ENCODE measurements at places on chromosomes 2 and 18. TPM values are rescaled to one million over a fixed set of nuclear protein-coding genes. Genes with fewer than 3 reads are reported as not detected.

Gene HSBP1L1
- 24.5 TPM for polyA plus RNA-seq

Gene TDRD15
- not detected for polyA plus RNA-seq

Gene CD8B2
- polyA plus RNA-seq = 0.21 TPM

Gene CABLES1
- 82.1 TPM for polyA plus RNA-seq

Gene CFAP65
- 2.5 TPM for polyA plus RNA-seq

- DNase-seq = no peak
Observed at GRCh38 chr18:24071779-24072178, 57.2 kb downstream of the TTC39C start.

- no peak for DNase-seq
Observed at GRCh38 chr18:45303026-45303425, 312.2 kb upstream of the SLC14A2 start.

DNA sequence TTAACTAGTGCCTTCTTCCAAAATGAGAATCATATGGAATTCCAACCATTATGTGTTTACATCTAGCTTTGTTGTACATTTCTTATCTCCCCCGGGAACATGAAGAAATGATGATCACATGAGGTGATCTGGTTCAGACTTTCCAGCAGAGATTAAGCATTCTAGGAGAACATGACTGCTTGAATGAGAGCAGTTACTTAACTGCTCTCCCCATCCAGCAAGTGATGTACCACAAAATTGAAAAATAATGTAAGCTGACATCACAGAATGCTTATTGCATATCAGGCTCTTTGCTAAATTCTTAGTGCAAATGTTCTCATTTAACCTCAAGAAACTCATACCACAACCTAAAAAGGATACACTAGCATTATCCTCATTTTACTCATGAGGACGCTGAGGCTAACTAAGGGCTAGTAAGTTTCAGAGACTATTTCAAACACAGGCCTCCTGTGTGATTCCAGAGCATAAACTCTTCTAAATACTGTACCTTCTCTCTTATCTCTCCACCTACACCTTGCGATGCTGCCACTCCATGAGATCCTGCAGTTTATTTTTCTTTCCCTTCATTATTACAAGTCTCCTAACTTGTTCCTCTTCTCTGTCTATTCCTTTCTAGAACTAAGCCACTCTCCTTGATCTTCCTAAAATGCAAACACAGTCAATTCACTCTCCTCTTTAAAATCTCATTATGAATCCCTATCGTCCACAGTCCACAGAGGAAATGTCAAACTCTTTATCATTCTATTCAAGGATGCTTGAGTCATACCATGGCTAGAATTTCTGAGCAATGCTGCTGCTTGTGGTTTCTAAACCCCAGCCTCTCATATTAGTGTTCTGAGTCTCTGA lies 1224.8 kb upstream of the ZEB2 start:
- DNase-seq = no peak

DNA sequence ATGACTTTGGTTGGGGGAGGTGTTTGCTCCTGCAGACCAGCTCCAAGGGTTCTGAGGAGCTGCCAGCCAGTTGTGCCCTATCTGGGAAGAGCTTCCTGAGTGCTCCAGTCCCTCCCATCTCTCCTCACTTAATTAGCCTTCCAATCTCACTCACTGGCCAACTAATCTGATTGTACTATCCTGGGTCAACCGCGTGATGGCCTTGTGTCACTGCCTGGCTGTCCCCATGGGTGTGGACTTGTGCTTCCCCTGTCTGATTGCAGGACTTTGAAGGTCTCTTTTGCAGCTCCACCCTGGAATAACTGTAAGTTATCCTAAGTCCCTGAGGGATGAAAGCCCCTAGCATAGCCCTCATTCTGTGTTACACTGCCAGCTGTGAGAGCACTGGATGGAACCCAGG lies 65.0 kb downstream of the SLC4A5 start:
- DNase-seq = no peak

GRCh38 chr18:50776383-50776782 lies 43.4 kb downstream of the MRO start:
- no peak for DNase-seq

GRCh38 chr18:23131693-23132319 lies 3.5 kb upstream of the CABLES1 start:
- DNase-seq = peak; percentile 73

DNA sequence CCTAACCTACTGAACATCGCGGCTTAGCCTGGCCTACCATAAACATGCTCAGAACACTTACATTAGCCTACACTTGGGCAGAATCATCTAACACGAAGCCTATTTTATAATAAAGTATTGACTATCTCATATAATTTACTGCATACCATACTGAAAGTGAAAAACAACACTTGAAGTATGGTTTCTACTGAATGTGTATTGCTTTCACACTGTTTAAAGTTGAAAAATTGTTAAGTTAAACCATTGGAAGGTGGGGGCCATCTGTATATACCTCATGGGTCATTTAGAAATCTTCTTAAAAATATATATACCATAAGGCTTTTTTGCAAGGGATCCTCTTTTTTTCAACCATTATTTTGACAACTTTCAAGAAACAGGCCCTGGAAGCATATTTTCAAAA lies 16.5 kb downstream of the RNF149 start:
- DNase-seq = no peak

DNA sequence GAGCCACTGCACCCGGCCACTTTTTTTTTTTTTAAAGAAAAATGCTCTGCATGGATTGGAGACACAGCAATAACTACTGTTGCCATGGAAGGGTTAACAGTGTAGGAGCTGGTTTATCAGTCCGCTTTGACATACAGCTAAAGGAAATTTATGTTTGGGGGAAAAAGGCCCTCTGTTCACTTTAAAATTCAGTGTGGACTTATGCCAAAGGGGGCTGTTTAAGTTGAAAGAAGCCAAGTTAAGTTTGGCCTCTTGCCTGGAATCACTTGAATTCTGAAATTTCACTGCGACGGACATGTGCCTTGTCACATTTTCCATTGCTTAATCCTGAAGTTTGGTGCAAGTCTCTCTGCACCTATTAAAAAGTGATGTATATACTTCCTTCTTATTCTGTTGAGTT lies 3.1 kb downstream of the KCNE4 start:
- peak; percentile 94 for DNase-seq

- no peak for DNase-seq
Observed at GRCh38 chr2:216235896-216236295, 126.7 kb downstream of the XRCC5 start.

- DNase-seq = no peak
Observed at GRCh38 chr2:236671896-236672562, 102.4 kb downstream of the ACKR3 start.

DNA sequence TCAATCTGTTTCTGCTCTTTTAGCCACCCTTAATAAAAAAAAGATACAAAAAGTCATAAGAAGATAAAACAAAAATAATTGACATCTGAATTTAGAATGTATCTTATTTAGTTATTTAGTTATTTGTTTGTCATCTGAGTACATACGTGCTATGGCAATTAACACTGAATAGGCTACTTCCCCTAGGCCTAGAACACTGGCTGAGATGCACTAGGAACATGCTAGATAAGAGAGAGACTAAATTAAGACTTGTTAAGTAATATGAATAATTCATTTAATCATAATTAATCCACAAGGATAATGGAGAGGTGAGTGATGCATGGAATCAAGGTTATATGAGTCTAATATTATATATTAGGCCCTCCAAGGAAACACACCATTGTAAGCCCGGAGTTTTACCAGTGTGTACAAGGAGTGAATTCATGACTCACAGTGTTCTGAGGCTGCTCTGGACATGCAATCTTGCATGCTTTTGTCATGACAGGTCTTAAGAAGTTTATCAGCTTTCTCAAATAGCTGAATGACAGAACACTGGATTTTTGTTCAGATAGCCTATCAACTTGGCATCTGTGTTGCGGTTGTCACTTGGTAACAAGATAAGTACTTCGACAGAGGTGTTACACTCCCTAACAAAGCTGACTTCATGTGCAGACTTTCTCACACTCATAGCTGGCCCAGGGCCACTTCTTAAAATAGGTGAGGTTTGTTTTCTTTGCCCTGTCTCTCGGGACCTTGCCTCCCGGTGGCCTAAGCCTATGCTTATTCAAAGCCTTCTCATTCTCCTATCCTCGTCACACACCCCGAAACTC lies 5.0 kb upstream of the SERPINB2 start:
- no peak for DNase-seq

DNA sequence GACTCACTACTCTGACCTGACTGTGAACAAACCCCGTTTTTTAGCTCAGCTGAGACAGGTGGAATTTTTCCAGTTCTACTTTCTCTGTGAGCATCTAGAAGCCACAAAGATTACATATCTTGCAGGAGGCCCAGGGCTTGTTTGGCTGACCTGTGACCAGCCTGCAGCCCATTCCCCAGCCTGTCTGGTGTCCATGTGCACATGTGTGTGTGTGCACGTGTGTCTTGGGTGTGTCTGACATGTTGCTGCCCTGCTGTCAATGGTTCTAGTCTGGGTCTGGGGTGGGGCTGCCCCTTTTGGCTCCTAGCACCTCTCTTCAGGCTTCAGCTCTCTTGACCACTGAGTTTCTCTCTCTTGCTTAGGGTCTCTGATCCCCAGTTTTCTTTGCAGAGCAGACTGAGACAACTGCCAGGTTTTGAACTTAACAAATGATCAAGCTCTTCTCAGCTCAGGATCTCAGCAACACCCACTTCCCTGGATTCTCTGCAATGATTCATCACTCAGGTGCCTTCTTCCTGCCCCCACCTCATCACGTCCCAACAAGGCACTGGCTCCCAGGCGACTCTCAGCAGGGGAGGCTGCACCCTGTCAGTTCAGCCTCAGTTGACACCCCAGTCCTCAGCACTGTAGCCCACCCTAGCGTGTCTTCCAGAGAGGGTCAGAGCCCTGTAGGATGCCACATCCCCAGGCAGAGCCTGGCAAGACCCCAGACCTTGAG lies 130.3 kb downstream of the CELF4 start:
- DNase-seq = no peak

GRCh38 chr2:121707344-121707919 lies 29.2 kb downstream of the NIFK start:
- DNase-seq = no peak

DNA sequence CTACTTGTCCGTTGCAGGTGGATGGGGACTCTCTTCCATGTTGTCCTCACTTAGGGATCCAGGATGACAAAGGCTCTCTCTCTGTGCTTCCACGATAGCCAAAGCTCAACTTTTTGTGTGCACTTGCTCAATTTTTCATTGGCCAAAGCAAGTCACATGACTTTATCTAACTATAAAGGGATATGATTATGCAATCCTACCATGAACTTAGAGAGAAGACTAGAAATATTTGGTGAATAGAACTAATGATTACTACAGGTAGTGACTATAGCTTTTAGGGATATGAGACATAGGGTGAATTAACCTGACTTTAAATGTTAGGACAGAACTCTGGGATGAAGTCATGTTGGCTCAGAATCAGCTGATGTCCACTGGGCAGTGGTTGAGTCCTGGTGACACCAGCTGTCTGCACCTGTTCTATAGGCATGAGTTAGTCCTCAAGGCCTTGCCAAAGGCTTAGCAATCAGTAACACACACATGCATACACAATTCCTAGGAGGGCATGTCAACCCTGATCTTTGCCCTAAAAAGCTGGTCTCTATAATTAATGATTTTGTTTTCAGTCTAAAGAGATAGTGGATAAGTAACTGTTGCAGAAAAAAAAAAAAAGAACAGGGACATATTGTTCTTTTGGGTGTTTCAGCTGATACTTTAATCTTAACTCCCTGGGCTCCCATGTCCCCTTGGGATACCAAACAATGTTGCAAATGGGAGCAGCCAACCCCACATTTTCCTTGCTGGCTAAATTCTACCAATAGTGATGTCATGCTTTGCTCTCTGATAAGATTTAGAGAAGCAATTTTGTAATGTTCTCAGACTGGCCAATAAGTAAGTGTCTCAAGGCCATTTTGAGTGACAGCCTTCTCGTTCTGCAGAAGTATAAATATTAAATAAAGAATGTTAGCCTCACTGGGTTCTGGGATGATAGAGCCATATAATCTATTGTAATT lies 12.5 kb upstream of the HK2 start:
- DNase-seq = no peak

GRCh38 chr18:33538418-33539042 lies 39.5 kb upstream of the ASXL3 start:
- DNase-seq = no peak

DNA sequence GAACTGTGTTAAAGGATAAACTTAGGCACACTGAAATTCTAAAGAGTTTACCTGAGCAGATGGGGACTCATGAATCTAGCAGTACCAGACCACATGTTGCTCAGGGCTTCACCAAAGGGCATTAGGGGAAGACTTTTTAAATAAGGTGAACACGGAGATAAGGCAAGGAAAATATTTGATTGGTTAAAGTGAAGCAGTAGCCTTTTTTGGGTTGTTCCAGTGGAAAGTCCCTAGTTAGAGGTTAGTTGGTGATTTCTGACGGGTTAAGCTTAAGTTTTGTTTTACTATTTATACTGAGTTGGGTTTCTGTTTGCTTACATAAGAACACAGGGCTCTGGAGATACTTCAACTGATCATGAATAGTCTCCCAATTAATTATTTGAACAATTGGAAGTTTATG lies 722.5 kb downstream of the SOCS6 start:
- no peak for DNase-seq

DNA sequence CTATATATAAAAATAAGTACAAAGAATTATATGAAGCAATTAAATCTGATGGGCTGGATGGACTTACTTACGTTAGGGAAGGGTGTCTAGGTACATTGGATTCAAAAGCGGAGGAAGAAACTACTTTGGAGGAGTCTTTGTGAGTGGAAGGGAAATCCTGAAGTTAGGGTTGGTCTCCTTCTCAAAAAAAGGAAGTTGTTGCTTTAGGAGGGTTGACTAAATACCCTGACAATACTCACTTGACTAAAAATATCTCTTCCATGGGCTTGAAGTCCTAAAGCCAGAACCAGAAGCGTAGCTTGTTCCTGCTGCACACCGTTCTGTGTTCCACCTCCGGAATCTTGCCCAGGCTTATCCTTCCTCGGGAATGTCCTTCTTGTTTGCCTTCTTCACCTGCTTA lies 143.3 kb upstream of the ZEB2 start:
- no peak for DNase-seq

DNA sequence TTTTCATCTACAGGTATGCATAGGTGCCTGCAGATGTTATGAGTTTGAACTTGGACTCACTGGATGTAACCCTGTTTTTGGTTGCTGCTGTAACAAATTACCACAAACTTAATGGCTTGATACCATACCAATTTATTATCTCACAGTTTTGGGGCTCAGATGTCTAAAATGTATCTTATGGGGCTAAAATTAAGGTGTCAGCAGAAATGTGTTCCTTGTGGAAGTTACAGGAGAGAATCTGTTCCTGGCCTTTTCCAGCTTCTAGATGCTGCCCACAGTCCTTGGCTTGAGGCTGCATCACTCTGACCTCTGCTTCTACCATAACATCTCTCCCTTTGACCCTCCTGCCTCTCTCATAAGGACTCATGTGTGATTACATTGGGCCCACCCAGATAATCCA lies 47.6 kb downstream of the POLE4 start:
- no peak for DNase-seq

GRCh38 chr2:128402911-128403670 lies 84.4 kb upstream of the HS6ST1 start:
- no peak for DNase-seq

GRCh38 chr2:15768615-15769014 lies 171.7 kb upstream of the MYCN start:
- peak; percentile 54 for DNase-seq
